LHCN-M2 (cell line): ENCODE measurements at places on chromosomes 12 and 14.
A peak's percentile ranks its signal among the peaks of the same experiment; 100 is the strongest.

DNA sequence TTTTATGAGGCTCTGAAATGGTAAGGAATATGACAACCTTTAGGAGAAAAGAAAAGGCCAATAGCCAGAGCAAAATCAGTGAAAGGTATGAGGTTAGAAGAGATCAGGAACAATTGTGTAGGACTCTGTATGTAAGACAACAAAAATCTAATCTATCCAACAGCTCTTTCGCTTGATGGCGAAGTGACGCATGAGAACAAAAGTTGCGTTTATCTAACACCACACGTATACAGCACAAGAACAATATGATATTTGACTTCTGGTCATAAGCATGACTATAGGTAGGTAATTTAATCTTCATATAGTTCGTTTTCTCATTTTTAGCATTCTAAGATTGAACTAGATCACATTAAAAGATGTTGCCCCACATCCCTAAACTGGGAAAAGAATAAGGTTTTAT is 1.5 kb downstream of the CLECL1 start:
- DNase-seq = no peak

DNA sequence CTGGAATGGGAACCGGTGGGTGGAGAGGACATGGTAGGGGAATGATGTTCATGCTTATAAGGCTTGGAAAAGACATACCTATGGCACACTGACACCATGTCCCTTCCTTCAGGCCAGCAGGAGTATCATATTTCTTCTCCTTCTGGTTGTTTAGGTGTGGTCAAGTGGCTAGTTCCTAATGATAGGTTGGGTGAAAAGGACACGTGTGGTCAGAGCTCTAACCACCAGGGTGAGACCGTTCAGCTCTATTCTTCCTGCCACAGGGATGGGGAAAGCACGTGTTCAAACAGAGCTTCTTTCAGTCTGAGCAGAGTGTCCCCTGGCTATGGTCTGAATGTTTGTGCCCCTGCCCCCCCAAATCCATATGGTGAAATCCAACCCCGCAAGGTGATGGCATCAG is 209.1 kb downstream of the PAX9 start:
- no peak for DNase-seq

GRCh38 chr12:131921866-131922769 is 7.0 kb upstream of the PUS1 start:
- no peak for DNase-seq

- peak; percentile 12 for DNase-seq
Measured at GRCh38 chr12:91009319-91009950, 4.7 kb upstream of the EPYC start.

GRCh38 chr12:94516985-94517384 is 57.3 kb upstream of the CEP83 start:
- DNase-seq = peak; percentile 1

- no peak for DNase-seq
Measured at GRCh38 chr12:132926415-132926833, 29.7 kb downstream of the ZNF605 start.

- DNase-seq = peak; percentile 39
Measured at GRCh38 chr12:100539202-100539601, 34.3 kb upstream of the GAS2L3 start.

GRCh38 chr14:52272375-52272774 is 4.9 kb downstream of the PTGDR start:
- DNase-seq = peak; percentile 59

DNA sequence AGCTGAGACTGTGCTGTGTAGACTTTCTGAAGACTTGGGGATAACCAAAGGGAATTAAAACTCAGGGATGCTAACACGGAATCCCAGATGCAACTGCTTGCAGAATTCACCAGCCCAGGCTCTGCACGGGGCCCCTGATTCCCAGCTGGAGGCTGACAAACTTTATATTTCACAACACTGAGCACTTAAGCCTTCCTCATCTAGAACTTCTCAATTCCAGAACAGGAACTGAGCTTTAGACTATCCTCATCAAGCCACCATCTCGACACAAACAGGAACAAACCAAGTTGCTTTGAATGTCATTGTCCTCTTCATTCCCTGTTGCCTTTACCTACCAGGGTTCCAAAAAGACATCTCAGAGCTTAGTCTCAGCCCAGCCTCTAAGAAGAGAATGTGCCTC is 22.2 kb downstream of the CCDC63 start:
- DNase-seq = no peak

DNA sequence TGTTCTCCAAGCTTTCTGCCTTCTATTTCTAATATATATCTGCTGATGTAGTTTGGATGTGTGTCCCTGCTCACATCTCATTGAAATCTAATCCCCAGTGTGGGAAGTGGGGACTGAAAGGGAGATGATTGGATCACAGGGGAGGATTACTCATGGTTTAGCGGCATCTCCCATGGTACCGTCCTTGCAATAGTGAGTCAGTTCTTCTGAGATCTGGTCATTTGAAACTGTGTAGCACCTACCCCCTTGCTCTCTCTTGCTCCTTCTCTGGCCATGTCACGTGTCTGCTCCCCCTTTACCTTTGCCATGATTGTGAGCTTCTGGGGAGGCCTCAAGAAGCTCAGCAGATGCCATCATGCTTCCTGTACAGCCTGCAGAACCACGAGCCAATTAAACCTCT is 26.2 kb upstream of the ALX1 start:
- peak; percentile 10 for DNase-seq

DNA sequence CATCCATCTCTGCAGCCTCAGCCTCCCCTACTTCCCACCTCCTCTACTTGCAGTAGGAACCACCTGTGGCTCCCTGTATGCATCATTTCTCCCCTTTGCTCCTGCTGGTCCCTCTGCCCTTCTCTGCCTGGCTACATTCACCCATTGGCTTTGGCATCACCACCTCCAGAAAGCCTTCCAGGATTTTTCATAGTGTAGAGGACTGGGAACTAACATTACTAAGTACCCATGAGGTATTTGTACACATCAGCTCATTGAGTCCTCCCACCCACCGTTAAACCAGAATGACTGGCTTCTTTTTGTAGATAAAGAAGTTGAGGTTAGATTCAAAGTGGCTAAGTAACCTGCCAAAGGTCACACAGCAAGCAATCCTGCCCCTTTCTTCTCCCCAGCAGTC is 17.1 kb downstream of the SYNE3 start:
- no peak for DNase-seq

- peak; percentile 49 for DNase-seq
Measured at GRCh38 chr12:46451276-46452021, 78.9 kb upstream of the SLC38A2 start.

DNA sequence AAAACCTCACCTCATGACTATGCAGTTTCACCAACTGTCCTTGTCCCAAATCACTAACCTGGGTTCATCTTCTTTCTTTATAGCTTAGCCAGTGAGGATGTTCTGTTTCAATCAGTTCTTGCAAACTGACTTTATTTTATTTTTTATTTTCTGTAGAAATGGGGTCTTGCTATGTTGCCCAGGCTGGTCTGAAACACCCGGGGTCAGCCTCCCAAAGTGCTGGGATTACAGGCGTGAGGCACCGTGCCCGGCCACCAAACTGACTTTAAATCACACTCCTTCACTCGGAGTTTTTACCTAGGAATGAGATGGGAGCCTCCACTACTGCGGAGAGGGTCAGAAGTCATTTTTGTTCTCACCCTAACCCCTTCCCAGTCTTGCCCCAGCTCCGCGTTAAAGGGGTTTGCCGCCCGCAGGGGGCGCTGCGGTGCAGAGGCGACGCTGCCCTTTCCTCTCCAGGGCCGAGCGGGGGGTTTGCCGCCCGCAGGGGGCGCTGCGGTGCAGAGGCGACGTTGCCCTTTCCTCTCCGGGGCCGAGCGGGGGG is 7.0 kb upstream of the B4GALNT3 start:
- DNase-seq = no peak

DNA sequence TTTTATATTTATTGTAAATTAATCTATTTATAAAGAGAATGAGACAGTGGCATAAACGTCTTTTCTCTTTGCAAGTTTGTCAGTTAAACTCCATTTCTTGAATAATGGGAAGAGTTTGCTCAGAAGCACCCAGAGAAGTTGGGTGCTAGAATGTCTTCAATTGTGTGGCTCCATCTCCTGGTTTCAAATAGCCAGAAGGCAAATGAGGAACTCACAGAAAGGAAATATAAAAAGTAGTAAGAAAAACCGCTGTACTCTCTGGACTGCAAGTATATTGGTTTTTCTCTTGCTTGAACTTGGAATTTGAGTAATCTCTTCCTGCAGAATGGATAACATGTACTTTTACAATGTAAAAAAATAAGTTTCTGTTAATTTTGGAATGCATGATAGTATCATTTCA is 217.5 kb downstream of the DPY19L2 start:
- no peak for DNase-seq

GRCh38 chr14:25215607-25216006 is 165.7 kb upstream of the STXBP6 start:
- no peak for DNase-seq

DNA sequence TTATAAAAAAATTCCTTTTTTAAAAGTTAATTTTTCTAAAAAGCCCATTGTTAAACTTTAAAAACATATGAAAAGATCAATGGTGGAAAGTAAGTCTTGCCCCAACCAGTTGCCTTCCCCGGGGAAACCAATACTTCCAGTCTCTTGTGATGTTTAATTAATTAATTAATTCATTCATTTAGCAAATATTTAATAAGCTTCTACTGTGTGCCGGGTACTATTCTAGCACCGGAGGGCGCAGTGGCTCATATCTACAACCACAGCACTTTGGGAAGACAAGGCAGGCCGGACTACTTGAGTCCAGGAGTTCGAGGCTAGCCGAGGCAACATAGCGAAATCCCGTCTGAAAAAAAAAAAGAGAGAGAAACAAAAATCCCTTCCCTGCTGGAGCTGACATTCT is 87.4 kb downstream of the HECTD4 start:
- peak; percentile 24 for DNase-seq

DNA sequence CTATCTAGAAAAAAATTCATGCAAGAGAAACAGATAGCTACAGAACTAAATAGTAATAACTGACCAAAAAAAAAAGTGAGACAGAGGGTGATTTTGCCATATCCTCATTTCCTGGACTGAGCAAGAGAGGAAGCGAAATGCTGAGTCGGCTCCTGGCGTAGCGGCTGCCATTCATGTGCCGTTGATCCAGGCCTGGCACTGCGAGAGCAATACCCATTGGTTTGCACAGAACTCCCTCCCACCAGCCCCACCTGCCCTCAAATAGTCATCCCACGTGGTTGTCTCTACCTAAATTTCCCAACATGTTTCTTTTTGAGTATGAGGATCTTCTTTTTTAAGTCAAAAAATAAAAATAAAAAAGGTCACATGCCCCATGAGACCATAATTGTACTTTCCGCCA is 9.4 kb upstream of the WNT5B start:
- no peak for DNase-seq

DNA sequence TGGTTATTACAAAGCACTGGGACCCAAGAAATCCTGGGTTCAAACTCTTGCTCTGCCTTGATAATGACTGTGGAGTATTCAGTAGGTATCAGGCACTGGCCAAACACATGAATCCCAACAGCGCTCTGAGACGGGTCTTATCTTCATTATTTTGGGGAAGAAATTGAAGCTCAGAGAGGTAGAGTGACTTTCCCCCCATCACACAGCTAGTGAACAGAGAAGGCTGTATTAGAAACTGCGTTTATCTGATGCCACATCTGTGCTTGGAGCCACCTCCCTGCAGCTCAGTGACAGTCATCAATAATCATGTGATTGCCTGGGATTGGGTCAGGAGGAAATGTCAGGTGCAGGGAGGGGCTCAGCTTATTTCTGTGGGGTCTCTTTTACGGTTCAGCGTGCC is 225.4 kb upstream of the LHX5 start:
- no peak for DNase-seq

DNA sequence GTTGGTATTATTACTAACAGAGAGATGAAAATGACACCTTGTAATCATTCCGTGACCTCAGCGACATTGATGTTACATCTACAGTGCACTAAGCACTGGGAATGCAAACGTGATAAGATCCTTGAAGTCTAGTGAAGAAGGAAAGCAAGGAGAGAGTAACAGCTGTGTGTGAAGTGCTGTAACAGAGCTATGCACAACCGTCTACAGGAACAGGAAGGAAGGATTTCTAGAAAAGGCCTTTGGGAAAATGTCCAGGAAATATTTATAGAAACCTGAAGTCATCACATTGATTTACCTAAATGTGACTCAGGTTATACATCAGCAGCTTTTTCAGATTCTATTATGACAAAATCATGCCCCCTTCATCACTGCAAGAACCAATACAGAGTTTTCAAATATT is 304.2 kb upstream of the AMIGO2 start:
- peak; percentile 39 for DNase-seq

DNA sequence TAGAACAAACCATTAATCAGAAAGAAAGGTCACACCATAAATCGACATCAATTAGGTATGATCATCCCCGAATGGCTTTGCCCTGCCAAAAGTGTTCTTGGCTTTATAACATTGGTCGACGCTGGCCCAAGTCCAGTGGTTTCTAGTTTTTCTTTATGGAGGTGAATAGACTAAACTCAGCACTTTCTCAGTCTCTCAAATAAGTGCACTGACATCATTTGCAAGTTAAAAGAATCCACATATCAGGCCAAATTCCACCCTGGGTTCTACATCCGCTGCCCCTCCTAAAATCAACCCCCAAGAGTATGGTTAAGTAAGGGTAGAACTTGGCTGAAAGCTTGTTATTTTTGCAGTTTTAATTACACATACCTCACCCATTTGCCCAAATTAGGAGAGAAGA is 314.3 kb downstream of the C12orf75 start:
- DNase-seq = no peak

- DNase-seq = no peak
Measured at GRCh38 chr12:44616402-44616801, 259.7 kb downstream of the NELL2 start.

GRCh38 chr14:77301103-77301502 is 19.6 kb downstream of the POMT2 start:
- DNase-seq = peak; percentile 68

GRCh38 chr12:54988402-54989054 is 4.0 kb upstream of the TESPA1 start:
- peak; percentile 72 for DNase-seq

GRCh38 chr12:91947459-91947858 is 198.2 kb downstream of the BTG1 start:
- DNase-seq = no peak

DNA sequence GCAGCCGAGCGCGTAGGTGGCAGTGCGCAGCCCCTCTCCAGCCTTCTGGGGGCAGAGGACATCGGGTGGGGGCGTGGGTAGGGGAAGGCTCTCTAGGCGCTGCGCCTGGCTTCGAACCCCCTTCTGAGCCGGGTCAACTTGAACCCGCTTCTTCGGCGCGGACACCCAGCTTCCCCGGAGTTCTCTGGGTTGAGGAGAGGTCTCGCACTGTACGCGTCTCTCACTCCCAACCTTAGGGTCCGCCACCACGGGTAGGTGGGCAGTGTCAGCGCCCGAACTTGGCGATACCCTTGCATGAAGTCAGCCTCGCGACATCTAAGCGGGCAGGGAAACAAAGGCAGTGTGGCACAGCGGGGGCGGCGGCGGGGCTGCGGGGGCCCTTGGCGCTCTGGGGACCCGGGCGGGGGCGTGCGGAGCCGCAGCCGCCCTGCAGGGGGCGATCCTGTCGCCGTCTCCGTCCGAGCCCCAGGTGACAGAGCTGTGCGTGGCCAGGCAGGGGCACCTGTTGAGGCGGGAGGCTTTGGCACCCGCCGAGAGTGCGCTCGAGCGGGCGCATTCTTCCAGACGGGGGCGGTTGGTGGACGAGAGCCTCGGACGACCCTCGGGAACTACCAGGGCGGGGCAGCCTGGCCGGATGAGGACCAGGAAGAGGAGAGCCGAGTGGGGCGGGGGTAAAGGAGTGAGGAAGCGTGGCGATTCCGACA is 1.1 kb downstream of the GALNT16 start:
- DNase-seq = no peak
